HT-29 (cell line): ENCODE measurements at places on chromosomes 13 and 19. TPM values are rescaled to one million over a fixed set of nuclear protein-coding genes. Genes with fewer than 3 reads are reported as not detected.

DNA sequence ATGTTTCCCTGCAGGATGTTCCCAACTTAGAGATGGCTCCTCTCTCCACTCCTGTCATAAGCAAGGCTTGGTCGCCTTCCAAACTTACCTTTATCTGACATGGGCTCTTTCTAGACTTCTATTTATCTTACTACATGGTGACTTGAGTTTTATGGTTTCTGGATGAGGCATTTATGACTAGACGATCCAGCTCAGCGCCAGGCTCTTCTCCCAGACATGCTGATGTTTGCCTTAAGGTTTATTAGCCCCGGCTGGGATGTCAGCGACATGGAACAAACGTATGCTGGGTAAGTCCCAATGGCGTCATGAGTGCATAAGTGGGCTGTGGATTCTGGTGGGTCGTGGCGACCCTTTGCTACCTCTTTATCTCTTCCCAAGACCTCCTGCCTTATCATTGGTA is 39.8 kb upstream of the SLC15A1 start:
- DNase-seq: no peak

DNA sequence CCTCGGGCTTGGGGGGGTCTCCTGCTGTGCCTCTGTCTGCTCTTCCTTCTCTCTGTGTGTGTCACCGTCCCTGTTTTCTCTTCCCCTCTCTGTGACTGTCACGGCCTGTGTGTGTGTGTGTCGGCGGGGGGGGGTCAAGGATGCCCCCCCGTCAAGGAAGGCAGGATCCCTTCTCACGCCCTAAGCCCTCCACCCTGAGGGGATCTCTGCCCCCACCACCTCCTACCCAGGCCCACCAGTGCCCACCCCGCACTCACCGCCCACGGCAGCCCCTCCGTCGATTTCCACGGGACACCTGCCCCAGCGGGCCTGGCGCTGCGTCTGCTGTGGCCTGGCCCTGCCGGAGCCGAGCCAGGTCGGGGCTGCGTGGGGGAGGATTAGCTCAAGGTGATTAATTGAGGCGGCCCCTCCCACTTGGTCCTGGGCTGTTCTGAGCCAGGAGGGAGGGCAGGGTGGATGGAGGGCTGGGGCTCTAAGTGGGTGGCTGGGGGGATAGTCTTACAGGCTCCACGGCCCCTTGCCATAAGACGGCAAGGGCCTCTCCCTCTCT is at the start of gene RAX2:
RAX2 (minus strand) TSS at position 323 of the 550 bp plus-strand sequence. CDS start 486 bp downstream, outside the sequence.
- DNase-seq: no peak

GRCh38 chr19:17418710-17419109 is 1.1 kb upstream of the MVB12A start:
- no peak for DNase-seq

GRCh38 chr13:75910591-75910990 is 274.5 kb downstream of the LMO7 start:
- DNase-seq: no peak

Gene ONECUT3
- total RNA-seq: not detected in 2 replicates

Gene MBD3L2
- not detected in 2 replicates for total RNA-seq

Gene POU2F2
- 0.03 and 0.44 TPM in 2 replicates for total RNA-seq
